ENCODE measurements at places on chromosomes 11 and 22. TPM values are rescaled to one million over a fixed set of nuclear protein-coding genes. Genes with fewer than 3 reads are reported as not detected.
A peak's percentile ranks its signal among the peaks of the same experiment; 100 is the strongest.

- DNase-seq = peak; percentile 33
These were observed 12.8 kb upstream of the ST14 start for GRCh38 chr11:130146796-130147195.

- no peak for DNase-seq
These were observed 16.0 kb downstream of the TRPM5 start for GRCh38 chr11:2428322-2428795.

GRCh38 chr11:124766156-124766555 is 4.1 kb upstream of the ESAM start:
- no peak for DNase-seq

DNA sequence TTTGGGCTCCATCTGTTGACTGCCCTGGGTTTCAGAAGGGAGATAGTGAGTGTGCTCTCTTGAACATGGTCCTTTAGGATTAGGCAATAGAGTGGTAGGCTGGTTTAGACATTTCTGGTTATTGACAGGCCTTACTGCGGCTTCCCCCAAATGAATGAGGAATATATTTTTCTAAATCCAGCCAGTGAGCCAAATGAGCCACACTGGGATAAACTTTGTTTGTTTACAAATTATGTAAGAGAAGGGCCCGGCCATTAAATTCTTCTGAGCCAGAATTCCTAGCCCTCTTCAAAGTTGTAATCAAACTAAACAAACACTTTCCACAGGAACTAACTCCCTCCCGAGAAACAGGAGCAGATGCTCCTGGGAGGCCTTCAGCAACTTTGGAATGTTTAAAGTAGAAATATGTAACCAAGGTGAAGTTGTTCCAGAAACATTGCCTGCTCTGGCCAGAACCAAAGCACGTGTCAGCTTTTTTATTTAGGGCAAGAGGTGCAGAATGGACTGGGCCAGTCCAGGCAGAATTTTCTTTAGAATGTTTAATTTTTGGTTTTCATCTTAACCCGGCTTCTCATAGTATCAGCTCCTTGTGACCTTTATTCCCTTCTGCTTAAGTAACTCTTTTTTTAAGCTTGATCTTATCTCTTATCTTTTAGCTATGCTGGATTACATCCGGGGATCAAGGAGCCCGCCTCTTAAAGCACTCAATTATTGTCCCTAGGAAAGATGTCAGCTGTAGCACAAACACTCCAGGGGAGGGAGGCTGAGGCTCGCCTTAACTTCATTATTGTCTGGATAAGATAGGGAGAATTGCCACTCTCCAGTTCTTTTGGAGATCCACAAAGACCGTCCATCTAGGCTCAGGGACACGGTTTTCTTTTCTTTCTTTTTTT is 28.7 kb downstream of the ZNRF3 start:
- DNase-seq = no peak

DNA sequence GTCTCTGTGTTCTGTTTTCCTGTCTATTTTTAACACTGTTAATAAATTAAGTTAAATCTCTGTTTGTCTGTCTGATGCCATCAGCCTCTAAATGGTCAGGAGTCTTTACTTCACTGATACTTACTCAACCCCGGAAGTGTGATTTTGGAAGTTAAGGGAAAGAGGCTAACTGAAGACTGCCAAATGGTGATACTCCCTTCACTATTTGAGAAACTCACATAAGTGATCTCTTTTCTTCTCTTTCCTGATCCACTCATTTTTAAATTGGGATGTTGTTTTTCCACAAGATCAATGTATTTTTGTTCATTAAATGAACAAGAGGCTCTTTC is 389 bp upstream of the CASP12 start:
- DNase-seq = no peak

GRCh38 chr11:75268626-75269366 is 28.2 kb downstream of the TPBGL start:
- DNase-seq = peak; percentile 8

GRCh38 chr11:80937842-80938241 is 1497.0 kb upstream of the TENM4 start:
- DNase-seq = no peak

GRCh38 chr22:31861226-31861840 is 83.0 kb upstream of the YWHAH start:
- no peak for DNase-seq

Gene PTPRCAP
- 1.5 TPM for total RNA-seq

Gene NLRP10
- not detected for total RNA-seq

Gene FGF3
- not detected for total RNA-seq

Gene GLYAT
- not detected for total RNA-seq

Gene AQP11
- not detected for total RNA-seq

Gene TTC36
- not detected for total RNA-seq

Gene C11orf16
- not detected for total RNA-seq

Data from gastrocnemius medialis (tissue), 4 donors.